Activated T-cell treated with anti-CD3 and anti-CD28 coated beads for 24 hours (primary cell): ENCODE measurements at places on chromosomes 16 and 17.

GRCh38 chr17:78973196-78973595, 6.5 kb downstream of the LGALS3BP start:
- no peak for DNase-seq

- DNase-seq: no peak
These were observed 72.0 kb upstream of the KSR1 start for GRCh38 chr17:27384261-27384701.

DNA sequence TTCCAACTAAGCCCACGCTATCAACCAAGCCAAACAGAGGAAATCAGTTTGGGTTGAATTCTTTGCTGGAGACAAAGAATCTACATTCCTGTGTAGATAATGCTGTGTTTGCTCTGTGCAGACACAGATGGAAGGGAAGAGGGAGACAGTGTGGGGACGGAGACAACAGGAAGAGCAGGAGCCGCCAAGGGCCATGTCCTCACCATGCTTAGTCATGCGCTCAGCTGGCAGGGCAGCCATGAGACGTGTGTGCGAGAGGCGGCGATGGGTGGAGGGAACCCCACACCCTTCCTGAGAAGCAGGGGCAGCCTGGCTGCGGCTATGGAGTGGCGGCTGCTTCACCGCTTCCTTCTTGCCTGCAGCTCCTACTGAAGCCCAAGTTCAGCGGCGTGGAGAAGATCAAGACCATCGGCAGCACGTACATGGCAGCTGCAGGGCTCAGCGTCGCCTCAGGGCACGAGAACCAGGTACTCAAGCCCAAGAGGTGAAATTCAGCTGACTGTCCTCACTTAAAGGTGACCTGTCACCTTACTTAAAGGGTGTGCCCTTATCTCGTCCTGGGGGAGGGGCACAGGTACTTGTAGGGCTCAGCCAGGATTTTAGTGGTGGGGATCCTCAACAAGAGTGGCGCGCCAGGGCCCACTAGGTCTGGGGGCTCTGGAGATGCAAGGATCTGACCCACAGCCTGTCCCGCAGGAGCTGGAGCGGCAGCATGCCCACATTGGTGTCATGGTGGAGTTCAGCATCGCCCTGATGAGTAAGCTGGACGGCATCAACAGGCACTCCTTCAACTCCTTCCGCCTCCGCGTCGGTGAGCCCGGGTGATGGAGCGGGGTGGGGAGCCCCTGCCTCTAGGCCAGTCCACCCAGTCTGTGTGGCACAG, 47.5 kb downstream of the ADCY7 start:
- DNase-seq: no peak

- DNase-seq: no peak
These were observed 17.0 kb downstream of the ALOX15B start for GRCh38 chr17:8055851-8056231.

GRCh38 chr16:2966808-2967191, 2.3 kb upstream of the PAQR4 start:
- no peak for DNase-seq

GRCh38 chr17:29007860-29008455, 2.1 kb upstream of the SEZ6 start:
- no peak for DNase-seq

DNA sequence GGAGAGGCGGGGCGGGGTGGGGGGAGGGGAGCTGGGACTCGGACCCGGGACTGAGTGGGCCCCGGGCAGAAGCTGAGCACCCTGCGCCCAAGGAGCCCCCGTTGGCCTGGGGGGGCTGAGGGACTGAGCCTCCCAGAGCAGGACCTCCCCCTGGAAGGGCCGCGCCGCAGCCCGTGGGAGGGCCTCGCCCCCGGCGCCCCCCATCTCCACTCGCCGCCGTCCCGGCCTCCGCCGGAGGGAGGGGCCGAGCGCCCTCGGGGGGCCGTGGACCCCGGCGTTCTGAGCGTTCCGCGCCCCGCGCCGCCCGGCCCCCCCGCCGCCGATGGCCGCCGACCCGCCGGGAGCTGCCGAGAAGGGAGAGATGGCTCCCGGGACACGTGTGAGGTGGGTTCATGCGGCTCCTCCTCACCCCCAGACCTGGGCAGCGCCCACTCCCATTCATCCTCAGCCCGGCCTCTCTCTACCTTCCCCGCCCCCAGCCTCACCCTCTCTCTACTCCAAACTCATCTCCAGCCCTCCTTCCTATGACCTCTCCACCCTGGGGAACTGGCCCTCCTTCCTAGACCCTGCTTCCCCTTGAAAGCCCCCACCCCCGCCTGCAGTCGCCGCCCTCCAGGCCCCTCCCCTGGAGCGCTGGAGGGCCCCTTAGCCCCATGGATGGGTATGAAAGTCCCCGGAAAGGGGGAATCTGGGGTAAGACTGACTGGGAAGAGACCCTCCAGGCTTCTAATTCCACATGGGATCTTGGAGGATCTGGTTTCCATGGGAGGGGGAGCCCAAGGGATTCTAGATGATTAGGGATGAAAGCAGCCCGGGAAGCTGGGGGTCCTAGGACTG, 922 bp downstream of the FBXL19 start:
- DNase-seq: no peak

DNA sequence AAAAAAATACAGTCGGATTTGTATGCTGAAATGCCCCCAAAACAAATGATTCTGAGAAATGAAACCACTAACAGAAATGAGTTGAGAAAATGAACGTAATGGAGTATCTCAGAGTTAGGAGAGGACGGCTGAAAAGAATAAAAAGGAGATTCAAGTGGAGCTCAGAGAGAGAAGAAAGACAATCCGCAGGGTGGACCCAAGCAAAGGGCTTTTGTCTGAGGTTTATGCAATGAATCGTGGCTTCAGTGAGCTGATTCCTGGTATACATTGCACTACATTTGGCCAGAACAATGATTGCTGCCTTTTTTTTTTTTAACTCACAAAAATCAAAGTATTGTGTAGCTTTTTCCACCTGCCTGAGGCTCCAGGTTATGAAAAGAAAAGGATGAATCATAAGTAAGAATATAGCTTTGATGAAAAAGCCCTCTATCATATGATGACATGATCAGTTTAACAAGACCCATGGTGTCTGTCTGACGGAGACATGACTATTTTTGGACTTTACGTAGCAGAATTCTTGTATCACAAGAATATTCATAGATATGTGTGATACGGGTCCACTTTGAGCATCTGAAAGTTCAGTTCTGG, 4.4 kb upstream of the MED9 start:
- no peak for DNase-seq

GRCh38 chr17:66192378-66192687, 400 bp upstream of the CEP112 start:
- no peak for DNase-seq

DNA sequence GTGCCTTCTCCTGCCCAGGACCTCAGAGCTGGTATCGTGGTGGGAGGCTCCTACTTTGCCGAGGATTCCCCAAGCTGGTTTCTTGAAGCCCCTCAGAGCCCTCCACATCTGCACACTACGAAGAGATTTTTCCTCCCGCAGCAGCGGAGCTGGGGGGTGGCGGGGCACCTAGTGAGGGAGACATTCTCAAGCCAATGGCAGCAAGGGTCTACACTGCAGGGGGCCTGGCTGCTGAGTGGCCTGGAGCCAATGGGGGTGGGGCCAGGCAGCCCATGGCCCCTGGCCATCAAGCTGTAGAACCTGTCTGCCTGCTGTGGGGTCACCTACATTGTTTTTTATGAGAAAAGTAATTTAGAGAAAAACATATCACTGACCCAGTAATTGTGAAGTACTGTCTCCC, 5.0 kb downstream of the SLC26A11 start:
- DNase-seq: no peak

DNA sequence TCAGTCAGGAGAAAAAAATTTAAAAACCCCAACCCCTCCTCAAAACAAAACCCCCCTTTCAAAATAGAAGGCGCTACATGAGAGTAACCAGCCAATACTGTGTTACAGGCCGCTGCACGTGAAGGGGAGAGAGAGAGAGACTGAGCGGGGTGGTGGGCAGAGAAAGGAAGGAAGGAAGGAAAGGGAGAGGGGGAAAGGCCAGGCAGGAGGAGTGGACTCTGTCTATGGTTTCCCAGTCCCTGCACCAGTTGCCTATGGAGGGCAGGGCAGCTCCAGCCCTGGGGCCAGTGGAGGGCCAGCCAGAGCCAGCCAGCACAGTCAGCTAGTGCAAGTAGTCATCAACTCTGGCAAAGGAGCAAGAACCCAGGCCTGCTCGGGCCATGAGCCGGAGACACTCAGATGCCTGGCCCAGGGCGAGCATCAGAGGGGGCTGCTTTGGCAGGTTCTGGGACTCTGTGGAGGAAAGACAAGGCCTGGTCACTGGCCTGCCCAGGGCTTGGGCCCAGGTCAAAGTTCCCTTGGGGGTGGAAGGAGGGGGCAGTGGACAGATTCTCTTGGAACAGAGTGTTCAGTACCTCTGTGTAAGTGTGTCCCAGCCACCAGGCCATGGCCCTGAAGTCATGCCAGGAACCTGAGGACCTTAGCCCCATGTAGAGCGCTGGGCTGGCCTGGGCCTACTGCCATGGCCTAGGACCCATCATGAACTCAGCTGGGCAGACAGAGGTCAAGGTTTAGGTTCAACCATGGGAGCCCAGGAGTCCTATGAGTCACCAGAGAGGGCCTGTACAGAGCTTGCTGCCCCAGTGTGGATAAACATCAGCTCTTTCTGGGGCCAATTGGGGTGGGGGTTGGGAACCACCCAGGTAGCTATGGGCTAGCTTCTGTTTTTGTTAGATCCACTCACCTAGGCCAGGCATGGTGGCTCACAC, 7.3 kb upstream of the GFOD2 start:
- no peak for DNase-seq

GRCh38 chr16:75206749-75207451, at the start of gene CTRB2:
CTRB2 (minus strand) TSS chr16:75207161; CDS start chr16:75207141, 20 bp downstream.
- no peak for DNase-seq

GRCh38 chr17:42544874-42545283, 7.8 kb upstream of the HSD17B1 start:
- DNase-seq: no peak

DNA sequence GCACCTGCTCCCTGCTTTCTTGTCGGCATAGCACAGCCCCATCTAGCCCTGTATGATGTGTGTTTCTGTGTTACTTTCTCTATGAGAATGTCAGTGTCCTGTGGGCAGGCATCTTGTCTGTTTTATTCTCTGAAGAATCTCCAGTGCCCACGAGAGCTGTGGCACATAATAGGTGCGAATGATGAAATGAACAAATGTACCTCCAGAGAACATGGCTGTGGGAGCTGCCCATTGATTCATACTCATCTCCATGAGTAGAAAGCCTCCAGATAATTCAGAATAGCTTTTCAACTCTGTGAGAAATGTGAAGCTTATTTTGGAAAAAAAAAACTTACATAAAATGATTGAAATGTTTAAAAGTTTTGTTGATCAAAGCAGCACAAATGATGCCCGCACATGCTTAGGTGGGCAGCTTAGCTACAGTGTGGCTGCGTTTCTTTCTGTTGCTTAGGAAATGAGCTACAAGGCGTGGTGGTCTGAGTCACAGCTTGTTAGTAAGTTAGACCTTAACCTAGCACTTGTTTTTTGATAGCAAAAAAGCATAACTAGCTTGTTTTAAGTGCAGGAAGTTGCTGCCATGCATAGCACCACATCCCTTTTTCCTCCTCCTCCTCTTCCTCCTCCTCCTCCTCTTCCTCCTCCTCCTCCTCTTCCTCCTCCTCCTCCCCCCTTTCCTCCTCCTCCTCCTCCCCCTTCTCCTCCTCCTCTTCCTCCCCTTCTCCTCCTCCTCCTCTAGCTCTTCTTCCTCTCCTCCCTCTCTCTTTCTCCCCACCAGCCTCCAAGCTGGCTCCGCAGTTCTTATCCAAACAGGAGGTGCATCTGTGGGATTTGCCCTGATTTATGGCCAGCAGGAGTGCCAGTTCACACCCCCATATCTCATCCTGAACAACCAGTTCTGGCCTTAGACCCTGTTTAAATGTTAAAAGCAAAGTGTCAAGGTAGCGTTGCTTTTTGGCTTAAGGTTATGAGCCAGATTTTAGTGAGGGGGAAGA, 221.5 kb downstream of the IRF8 start:
- no peak for DNase-seq

GRCh38 chr17:83008526-83008925, 70.9 kb upstream of the METRNL start:
- DNase-seq: no peak

- peak; percentile 39 for DNase-seq
These were observed 50.4 kb downstream of the OR1D5 start for GRCh38 chr17:3012926-3013581.

- DNase-seq: no peak
These were observed 344.6 kb downstream of the SOX9 start for GRCh38 chr17:72465191-72466024.

DNA sequence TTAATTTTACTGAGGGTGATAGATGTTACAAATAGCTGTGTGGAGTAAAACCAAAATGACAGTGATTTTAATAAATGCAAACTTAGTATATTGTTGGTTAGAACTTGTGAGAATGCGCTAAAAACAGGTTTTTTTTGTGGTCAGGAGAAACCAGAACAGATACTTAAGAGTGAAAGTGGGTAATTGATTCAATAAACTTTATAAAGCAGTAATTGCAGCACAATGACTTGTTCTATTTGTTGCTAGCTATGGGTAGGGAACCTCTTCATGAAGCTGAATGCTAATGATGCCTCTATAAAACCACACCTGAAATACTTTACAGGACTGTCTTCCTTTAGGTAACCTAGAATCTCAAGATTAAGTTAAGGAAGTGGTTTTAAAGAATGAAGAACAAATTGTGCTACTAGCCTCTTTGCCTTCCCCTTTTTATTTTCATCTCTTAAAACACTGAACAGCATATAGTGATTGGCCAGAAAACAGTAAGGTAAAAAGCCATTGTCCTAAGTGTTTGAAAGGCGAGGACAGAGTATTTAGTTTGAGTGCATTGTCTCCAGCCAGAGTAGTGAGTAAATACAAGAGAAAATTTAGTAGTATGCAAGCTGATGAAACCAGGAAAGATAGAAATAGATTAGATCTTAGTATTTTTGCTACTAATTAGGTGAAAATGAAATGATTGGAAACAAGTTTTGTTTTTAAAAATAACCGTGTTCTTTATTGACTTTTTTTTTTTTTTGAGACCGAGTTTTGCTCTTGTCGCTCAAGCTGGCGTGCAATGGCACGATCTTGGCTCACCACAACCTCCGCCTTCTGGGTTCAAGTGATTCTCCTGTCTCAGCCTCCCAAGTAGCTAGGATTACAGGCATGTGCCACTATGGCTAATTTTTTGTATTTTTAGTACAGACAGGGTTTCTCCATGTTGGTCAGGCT, 6.0 kb downstream of the GGNBP2 start:
- DNase-seq: no peak

DNA sequence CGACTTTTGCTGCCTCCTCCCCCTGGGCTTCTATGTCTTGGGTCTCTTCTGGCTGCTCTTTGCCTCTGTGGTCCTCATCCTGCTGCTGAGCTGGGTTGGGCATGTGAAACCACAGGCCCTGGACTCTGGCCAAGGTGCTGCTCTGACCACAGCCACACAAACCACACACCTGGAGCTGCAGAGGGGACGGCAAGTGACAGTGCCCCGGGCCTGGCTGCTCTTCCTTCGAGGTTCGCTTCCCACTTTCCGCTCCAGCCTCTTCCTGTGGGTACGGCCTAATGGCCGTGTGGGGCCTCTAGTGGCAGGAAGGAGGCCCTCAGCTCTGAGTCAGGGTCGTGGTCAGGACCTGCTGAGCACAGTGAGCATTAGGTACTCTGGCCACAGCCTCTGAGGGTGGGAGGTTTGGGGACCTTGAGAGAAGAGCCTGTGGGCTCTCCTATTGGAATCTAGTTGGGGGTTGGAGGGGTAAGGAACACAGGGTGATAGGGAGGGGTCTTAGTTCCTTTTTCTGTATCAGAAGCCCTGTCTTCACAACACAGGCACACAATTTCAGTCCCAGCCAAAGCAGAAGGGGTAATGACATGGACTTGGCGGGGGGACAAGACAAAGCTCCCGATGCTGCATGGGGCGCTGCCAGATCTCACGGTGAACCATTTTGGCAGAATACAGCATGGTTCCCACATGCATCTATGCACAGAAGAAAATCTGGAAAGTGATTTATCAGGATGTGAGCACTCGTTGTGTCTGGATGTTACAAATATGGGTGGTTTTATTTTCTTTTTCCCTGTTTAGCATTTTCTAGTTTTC, 2.3 kb downstream of the GP1BA start:
- no peak for DNase-seq
